Ureter (tissue), 1 donor: ENCODE measurements at places on chromosomes 7 and 10. TPM values are rescaled to one million over a fixed set of nuclear protein-coding genes. Genes with fewer than 3 reads are reported as not detected.

ALOX5 gene
- 237 TPM for total RNA-seq

NUTM2A gene
- total RNA-seq = 1.5 TPM

NUTM2B gene
- total RNA-seq = 0.26 TPM

ADCYAP1R1 gene
- 2.6 TPM for total RNA-seq

CCDC146 gene
- total RNA-seq = 11.7 TPM

ASL gene
- total RNA-seq = 50.4 TPM

PRLHR gene
- not detected for total RNA-seq

C10orf62 gene
- not detected for total RNA-seq

GJD4 gene
- not detected for total RNA-seq

MRPS33 gene
- 63.8 TPM for total RNA-seq

RAB18 gene
- total RNA-seq = 99.3 TPM

GIMAP5 gene
- total RNA-seq = 19.2 TPM

SEMA3E gene
- total RNA-seq = 24.0 TPM

SEMA3C gene
- total RNA-seq = 111 TPM

CRYGN gene
- not detected for total RNA-seq

PLEKHS1 gene
- 25.7 TPM for total RNA-seq

STYXL1 gene
- total RNA-seq = 45.4 TPM

DNAJC30 gene
- 16.5 TPM for total RNA-seq

GBX1 gene
- not detected for total RNA-seq

PNLIPRP3 gene
- total RNA-seq = not detected

GARIN1A gene
- total RNA-seq = 6.4 TPM

GNAT3 gene
- total RNA-seq = not detected
